Heart left ventricle (tissue), 16 donors: ENCODE measurements at places on chromosomes 7 and 10. TPM values are rescaled to one million over a fixed set of nuclear protein-coding genes. Genes with fewer than 3 reads are reported as not detected.
A peak's percentile ranks its signal among the peaks of the same experiment; 100 is the strongest.

DNA sequence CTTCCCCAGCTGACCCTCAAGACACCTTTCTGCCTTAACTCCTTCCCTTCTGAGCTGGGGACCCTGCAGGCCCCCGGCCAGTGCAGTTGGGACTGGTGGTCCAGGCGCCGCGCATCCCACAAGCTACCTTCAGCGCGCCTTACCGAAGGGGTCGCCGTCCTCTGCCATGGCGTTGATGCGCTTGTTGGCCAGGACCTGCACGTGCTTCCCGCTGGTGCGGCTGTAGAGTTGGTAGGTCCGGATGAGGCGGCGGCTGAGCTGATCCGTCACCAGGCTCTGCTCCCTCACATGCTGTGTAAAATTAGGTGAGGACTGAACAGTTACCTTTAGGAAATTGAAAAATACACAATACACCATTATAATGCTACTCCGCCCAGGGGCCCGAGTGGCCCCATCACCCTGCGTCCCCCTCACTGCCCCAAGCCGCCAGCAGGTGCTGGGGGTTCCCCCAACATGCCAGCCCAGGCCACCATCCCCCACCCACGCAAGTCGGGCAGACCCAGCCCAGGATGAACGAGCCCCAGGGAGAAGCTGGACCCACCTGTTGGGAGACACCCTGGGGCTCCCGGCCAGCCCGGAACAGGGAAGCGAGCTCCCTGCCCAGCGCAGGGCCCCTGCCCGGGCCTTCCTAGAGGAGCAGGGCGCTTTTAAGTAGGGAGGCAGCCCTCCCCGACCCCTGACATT, 1.2 kb downstream of the FGF8 start:
- DNase-seq = no peak

- DNase-seq = no peak
Observed at GRCh38 chr10:20839141-20839540, 58.0 kb downstream of the NEBL start.

GRCh38 chr7:42611961-42612360, 299.9 kb downstream of the C7orf25 start:
- DNase-seq = no peak

DNA sequence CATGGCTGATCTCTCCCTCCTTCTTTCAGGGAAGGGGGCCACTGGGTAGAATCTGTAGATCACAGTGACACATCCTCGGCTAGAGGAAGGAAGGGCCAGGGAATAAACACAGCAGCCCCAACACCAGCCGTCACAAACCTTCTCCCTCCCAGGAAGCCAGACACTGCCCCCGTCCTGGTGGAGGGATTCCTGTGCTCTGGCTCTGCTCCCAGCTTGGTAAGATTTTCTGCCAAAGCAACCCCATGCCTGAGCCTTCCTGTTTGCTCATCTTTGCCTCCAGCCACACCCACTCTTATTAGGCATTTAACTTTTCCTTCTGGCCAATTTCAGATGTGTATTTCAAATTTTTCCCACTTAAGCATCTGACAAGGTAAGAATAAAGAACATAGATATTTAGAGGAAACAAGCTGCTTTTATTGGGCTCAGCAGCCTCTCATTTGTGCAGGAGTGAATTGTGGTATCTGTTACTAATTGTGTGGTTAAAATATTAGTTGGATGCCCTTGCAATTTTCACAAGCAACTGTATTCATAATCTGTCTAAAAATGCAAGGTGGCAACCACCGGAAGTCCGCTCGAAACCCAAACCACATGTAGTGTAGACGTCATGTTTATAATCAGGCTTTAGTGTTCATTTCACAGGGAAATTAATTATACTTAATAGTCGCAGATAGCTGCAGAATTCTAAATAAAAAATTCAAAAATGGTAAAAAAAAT, 13.2 kb upstream of the NPS start:
- no peak for DNase-seq

DNA sequence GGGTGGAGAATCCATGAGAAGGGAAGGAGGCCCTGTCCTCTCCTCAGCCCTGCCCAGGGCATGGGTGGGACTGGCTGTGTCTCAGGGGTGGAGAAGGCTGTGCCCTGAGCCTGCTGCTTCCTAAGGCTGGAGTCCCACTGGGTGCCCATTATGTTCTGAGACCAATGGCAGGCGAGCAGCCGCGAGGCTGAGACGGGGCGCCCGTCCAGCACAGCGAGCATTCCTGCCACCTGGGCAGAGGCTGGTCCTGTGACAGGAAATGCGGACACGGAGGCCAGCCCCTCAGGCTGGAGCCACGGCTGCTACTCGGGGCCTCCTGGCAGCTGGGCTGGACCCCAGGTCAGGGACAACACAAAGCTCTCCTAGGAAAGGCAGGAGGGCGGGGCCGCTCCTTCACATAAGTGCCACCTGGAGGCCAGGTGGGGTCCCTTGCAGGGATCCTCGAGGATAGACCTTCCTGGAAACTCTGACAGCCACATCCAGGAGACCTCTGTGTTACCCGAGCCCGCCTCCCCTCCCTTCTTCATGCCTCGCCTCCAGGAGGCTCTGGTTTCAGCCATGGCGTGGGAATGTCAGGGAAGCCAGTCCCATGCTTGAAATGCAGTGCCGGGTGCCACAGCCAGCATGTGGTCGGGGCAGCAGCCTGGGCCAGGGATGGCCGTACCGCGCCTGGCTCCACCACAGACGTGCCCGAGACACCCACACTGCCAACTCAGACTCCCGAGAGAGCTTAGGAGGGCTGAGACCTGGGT, 173.9 kb downstream of the USP6NL start:
- no peak for DNase-seq

GRCh38 chr10:78728176-78728575, 340.6 kb upstream of the ZMIZ1 start:
- no peak for DNase-seq

- DNase-seq = no peak
Observed at GRCh38 chr7:147245274-147245673, 1128.7 kb downstream of the CNTNAP2 start.

DNA sequence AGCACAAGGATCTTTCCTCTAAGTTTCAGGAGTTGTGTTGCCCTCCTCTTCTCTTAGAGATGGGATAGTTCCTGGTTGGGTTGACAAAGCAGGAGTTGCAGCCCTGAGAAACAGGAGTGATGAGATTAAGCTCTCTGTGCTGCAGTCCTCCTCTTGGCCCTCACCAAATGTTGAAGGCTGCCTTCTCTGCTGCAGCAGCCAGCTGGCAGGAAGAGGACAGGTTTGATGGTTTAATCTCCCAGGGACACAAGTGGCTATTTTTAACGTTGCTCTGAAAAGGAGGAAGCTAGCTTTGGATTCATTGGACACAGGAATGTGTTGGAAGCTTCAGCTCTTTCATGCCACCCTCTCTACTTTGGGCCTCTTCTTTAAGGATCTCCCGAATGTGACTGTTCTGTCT, 9.4 kb downstream of the STRIP2 start:
- DNase-seq = peak; percentile 49

GRCh38 chr10:92222603-92223262, 68.1 kb downstream of the CPEB3 start:
- no peak for DNase-seq

GRCh38 chr7:41745451-41745850, 42.6 kb upstream of the INHBA start:
- DNase-seq = no peak

DNA sequence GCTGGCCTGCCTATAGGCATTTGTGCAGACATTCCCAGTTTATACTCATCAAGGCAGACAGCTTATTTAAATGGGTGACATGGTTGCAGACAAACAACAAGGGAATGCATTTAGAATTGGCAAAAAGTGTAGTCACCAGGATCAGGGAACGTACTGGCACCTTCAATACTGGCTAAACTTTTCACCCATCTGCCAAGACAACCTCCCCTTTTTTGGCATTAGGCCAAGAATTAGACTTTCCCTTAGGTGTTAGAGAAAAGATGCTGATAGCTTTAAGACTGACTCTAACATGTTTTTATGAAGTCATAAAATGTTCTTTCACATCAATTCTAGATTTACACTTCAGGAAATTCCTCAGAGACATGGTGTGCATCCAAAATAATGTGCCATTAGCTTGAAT, 365.9 kb downstream of the PHTF2 start:
- DNase-seq = no peak

DNA sequence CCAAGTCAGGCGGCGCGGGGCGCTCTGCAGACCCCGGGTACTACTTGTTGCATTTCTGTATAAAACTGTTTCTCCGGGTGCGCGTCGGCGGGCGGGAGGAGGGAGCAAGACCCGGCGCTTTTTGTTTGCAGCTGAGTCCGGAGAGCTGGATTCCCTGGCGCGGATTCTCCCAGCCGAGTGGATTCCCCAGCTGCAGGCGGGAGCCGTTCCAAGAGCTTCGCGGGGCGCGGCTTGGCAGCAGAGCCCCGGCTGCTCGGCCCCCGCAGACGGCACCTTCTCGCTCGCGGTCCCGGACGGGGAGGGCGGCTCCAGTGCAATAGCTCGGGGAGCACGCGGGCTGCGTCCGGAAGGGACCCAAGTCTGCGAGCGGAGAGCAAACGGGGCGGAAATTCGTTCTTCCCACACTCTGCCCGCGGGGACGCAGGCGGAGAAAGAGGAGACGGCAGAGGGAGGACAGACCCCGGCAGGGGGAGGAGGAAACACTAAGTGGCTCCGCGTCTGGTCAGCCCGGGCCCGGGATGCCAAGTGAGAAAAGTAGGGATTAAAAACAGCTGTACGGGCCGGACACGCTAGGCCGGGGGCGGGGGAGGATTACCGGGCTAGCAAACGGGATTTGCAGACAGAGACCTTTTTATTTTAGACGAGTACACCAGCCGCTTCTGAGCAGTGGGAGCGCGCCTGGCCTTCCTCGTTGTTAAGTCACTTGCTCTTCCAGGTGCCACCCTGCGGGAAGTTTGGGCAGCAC, at the start of gene TRIL:
TSS of gene TRIL (minus strand) at position 96 of the 745 bp plus-strand sequence. CDS start 284 bp downstream, outside the sequence.
- DNase-seq = peak; percentile 94

DNA sequence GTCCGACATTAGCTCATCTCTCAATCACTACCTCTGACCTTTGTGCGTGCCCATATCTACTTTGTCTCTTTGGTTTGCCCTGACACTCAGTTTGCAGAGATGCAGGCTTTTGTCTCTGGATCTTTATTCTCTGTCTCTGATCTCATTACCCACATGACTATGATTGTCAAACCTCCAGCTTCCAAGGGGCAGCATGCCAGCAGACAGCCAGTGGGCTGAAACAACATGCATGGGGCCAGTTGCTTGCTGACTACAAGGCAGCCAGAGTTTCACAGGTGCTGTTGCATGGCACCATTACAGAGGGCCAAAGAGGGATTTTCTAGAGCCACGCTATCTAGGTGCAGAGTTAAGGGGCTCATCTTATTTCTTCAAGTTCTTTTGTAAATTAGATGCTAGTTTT, 146.2 kb downstream of the SPAG6 start:
- no peak for DNase-seq

DNA sequence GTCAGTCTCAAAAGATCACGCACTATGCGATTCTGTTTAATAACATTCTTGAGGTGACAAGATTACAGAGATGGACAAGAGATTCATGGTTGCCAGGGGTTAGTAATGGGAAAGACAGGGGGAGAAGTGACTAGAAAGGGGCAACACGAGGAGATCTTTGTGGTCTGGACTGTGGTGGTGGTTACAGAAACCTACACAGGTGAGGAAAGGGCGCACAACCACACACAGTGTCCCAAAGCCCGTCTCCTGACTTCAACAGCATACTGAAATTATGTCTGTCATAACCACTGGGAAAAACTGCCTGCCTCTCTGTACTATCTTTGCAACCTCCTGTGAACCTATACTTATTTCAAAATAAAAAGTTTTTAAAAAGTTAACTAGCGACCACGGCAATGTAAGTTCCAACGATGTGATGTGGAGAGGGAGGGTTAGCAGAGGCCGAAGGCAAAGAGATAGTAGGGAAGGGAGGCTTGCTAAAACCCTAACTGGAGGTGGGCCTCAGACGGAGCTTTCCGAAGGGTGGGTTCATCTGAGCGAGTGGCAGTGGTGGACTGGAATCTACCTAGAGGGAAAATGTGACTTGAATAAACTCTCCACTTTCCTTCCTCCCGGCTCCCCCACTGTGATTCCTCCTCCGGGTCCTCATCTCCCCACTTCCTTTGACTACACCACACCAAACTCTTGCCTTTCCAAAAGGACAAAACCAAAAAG, 43.7 kb downstream of the GNA12 start:
- no peak for DNase-seq

DNA sequence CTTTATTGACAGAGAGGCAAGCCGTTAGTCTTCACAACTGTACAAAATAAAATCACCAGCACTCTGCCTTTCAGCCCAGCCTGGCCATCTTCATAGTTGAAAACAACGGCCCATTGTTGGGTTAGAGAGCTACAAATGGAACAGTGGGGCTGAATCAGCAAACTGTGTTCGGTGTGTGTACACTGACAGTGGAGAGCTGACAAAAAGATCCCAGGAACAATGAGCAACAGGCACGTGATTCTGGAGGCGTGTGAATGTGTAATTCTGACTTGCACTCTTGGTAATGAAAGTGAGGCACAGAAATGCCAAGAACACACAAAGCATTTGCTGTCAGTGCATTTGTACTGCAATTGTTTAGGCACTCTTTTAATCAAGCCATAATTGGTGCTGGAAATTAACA, 303.7 kb downstream of the WDR11 start:
- no peak for DNase-seq

The TMEM26 gene
- 0.37 TPM for total RNA-seq

The LIPN gene
- total RNA-seq = not detected

The CRYGN gene
- total RNA-seq = not detected

The SKIDA1 gene
- total RNA-seq = 2.8 TPM

The GCC1 gene
- 6.3 TPM for total RNA-seq

The PDLIM1 gene
- 401 TPM for total RNA-seq

The MAGI2 gene
- 3.8 TPM for total RNA-seq

The CRHR2 gene
- total RNA-seq = 0.35 TPM
